ENCODE measurements at places on chromosomes 4 and X. TPM values are rescaled to one million over a fixed set of nuclear protein-coding genes. Genes with fewer than 3 reads are reported as not detected.

The FAM9B gene
- total RNA-seq: 0.06 TPM

The GPR143 gene
- total RNA-seq: 0.42 TPM

The PAK3 gene
- 0.02 TPM for total RNA-seq

The GPR82 gene
- total RNA-seq: not detected

The FAM241A gene
- total RNA-seq: 0.86 TPM

The HTN1 gene
- not detected for total RNA-seq

The OPHN1 gene
- total RNA-seq: 1.9 TPM

The MGAT4D gene
- not detected for total RNA-seq

The SPATA4 gene
- 0.14 TPM for total RNA-seq

The DKK2 gene
- total RNA-seq: not detected

The GSX2 gene
- total RNA-seq: not detected

The POU3F4 gene
- not detected for total RNA-seq

The ENAM gene
- total RNA-seq: not detected

The C4orf33 gene
- 4.0 TPM for total RNA-seq
